ENCODE measurements at places on chromosomes 6 and 20.

DNA sequence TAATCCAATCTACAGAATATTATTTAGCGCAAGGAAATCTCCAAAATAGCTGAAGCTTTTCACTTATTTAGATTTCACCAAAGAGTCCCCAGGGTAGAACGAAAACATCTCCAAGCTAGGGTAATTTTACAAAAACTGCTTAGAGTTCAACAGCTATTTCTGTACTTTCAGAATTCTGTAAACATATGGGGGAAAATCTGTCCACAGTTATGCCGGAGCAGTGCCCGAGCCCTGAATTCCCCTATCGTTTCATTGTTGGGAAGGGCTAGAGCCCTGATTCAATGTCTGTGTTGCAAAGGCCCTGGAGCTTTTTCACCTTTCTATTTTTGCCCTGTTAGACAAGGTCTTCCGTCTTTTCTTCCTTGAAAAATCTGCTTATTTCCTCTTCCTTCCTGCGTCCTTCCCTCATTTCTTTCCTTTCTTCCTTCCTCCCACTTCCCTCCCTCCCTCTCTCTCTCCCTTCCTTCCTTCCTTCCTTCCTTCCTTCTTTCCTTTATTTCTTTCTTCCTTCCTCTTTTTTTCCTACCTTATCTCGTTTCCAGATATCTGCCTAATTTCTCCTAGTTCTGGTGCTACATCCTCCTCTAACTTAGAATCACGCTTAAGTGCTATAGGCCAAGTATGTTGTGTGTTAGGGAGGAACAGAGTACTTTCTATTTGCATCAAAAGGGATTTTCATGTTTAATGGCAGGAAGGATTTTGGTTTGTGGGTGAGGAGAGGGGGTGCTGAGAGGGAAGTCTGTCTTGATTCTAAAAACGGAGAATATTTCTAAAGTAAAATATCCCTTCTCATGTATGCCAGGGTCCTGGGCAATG, 122.5 kb upstream of the BMP2 start:
- no peak for DNase-seq
- H3K4me1 ChIP-seq, result no peaks in the 10 kb centered on the region
- H3K27ac ChIP-seq, result no peak overlapping the region
- H3K4me3 ChIP-seq, result no peak overlapping the region

- H3K36me3 ChIP-seq, result peaks cover 42% of the 10 kb centered on the region
- no peaks in the 10 kb centered on the region for H3K27me3 ChIP-seq
- DNase-seq, result no peak
- H3K27ac ChIP-seq, result no peak overlapping the region
Measured at GRCh38 chr20:50133474-50134217, 19.9 kb downstream of the PEDS1 start.

- no peaks in the 10 kb centered on the region for H3K36me3 ChIP-seq
- H3K4me3 ChIP-seq, result no peak overlapping the region
- H3K27ac ChIP-seq, result no peak overlapping the region
- H3K27me3 ChIP-seq, result no peaks in the 10 kb centered on the region
- DNase-seq, result no peak
Measured at GRCh38 chr6:25388776-25389175, 109.6 kb downstream of the CARMIL1 start.

DNA sequence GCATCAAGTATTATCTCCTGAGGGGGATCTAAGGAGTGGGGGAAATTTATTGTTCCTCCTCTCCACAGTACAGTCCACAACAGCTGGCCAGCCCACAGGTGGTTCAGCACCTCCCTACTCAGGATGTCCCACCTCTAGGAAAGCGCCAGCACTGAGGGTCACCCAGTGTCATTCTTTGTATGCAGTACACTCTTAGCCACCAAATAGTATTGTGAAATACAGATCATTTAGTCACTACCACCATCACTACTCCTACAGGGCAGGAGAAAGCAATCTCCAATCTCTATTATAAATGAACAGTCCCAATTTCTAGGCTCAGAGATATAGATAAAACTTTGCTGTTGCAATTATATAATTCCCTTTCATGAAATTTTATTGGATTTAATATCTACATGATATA, 6.3 kb upstream of the ZNF76 start:
- H3K27ac ChIP-seq, result no peak overlapping the region
- no peaks in the 10 kb centered on the region for H3K27me3 ChIP-seq

DNA sequence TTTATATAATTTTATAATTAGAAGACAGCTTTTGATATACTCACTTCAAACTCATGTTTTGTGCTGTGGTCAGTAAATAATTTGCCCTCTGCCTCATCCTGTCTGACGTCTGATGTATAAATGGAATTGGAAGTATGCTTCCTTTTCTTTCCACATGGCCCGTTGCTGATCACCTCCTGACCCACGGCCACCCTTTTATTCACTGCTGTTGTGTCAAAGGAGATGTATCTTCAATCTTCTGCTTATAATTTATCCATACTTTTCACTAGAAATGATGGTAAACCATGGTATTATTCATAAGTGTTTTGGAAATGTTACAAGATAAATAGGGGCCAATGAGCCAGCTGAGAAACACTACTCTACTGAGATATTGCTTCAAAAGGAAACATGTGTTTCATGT, 841.8 kb downstream of the PHF3 start:
- no peaks in the 10 kb centered on the region for H3K36me3 ChIP-seq
- no peak overlapping the region for H3K27ac ChIP-seq
- H3K4me1 ChIP-seq, result no peaks in the 10 kb centered on the region
- H3K4me3 ChIP-seq, result no peak overlapping the region
- no peak for DNase-seq

- no peaks in the 10 kb centered on the region for H3K27me3 ChIP-seq
- no peaks in the 10 kb centered on the region for H3K4me1 ChIP-seq
- H3K4me3 ChIP-seq, result no peak overlapping the region
- no peak for DNase-seq
- H3K36me3 ChIP-seq, result no peaks in the 10 kb centered on the region
Measured at GRCh38 chr6:28531479-28532128, 5.9 kb downstream of the GPX5 start.

- H3K36me3 ChIP-seq, result peaks cover 7% of the 10 kb centered on the region
- peak; percentile 43 for DNase-seq
- no peak overlapping the region for H3K4me3 ChIP-seq
- H3K4me1 ChIP-seq, result no peaks in the 10 kb centered on the region
Measured at GRCh38 chr6:135451617-135452190, 45.8 kb downstream of the AHI1 start.

DNA sequence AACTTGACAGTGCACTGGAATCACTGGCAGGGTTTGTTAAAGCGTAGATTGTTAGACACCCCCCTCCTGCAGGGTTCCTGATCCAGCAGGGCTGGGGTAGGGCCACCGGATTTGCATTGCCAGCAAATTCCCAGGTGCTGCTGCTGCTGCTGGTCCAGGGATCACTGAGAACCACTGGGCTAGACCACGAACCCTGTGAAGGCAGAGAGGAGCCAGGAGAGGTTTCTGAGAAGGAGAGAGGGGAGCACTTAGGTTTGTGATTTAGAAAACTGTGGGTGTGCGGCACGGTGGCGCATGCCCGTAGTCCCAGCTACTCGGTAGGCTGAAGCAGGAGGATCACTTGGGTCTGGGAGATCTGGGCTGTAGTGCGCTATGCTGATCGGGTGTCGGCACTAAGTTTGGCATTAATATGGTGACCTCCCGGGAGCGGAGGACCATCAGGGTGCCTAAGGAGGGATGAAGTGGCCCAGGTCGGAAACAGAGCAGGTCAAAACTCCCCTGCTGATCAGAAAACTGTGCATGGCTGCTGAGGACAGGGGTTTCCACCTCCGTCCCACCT, 53.6 kb upstream of the FAM83D start:
- H3K27me3 ChIP-seq, result peaks cover 12% of the 10 kb centered on the region
- no peaks in the 10 kb centered on the region for H3K4me1 ChIP-seq
- no peak overlapping the region for H3K4me3 ChIP-seq

Measured in IMR-90 (cell line).